Left kidney (tissue), 8 donors: ENCODE measurements at places on chromosomes 1 and 21.

DNA sequence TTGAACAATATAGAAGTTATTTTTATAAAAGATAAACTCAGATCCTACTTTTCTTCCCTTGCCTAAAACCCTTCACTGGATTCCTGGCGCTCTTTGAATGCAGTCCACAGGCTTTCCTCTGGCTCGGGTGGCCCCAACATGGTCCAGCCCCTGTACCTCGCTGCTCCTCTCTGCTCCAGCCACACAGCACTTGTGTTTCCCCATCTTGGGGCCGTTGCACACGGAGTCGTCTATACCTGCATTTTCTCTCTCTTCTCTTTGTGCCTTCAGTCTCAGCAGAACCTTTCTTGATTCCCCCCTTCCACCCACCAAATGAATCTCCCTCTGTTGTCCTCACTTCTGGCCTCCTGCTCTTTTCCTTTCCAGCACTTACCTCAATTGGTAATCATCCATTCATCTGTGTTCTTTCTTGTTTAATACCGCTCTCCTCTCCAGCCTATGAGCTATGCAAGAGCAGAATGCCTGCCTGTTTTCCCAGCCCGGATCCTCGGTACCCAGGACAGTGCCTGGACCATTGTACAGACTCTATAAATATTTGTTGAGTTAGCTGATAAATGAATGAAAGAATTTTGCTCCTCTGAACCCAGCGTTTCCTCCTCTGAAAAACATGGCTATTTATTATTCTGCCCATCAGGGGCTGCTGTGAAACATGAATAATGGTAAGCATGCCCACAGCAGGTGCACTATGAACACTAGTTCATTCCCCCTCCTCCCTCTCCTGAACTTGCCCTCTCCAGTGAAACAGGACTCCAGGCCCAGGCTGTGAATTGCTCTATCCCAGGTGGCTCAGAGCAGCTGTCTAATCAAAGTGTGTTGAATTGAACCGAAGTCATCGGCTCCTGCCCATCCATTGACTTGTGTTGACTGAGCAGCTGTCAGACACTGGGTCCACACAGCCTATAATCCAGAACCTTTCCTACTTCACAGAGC, 266.9 kb downstream of the PTPRU start:
- DNase-seq: no peak

DNA sequence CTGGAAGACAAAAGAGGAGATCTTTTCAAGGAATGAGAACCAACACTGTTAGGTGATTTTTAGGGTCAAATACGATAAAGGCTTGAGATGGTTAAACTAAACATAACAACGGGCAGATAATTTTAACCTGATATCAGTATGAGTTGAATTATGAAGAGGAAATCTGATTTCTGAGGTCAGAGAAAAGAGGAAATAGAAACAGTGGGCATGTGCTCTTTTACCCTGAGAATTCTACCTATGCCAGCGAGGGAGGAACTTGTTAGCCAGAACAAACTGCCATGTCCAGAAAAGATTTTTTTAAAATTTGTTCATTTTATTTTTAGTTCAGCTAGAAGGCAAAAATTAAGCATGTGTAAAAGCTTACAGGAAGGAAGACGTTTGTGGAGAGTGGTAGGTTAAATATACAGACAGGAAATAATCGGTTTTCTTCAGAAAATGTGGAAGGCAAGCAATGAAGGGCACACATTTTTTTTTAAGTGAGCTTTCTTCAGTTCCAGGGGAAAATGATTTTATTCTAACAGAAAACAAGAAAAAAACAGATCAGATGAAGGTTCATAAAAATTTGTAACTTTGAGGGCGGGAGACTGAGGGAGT, 1745.3 kb downstream of the MRPL39 start:
- DNase-seq: no peak

DNA sequence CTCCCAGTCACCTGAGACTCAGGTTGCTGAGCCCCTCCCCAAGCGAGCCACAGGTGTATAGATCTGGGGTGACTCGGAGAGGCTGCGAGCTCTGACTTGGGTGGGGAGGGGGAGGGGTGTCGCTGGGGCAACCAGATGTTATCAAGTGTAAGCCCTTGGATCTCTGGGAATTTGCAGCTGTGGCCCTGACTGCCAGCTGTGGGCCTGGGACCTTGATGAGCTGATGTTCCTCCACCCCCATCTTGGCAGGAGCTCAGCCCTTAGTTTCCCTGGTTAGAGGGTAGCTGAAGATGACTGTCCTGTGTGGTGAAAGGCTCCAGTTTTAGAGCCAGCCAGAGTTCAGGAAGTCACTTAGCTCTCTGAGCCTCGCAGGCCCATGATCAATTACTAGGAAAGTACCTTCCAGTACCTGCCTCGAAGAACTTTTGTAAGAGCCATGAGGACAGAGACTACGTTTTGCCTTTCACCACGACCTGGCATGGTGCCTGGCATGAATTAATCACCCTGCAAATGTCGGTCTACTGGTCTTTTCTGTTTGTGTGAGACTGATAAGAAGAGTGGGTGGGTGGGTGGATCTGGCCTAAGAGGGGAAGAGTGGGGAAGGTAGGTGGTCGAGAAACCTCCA, 55.8 kb downstream of the YARS1 start:
- DNase-seq: no peak

- no peak for DNase-seq
Measured at GRCh38 chr1:190904091-190904695, 426.5 kb upstream of the BRINP3 start.

GRCh38 chr21:29506947-29507346, 208.2 kb downstream of the BACH1 start:
- no peak for DNase-seq

DNA sequence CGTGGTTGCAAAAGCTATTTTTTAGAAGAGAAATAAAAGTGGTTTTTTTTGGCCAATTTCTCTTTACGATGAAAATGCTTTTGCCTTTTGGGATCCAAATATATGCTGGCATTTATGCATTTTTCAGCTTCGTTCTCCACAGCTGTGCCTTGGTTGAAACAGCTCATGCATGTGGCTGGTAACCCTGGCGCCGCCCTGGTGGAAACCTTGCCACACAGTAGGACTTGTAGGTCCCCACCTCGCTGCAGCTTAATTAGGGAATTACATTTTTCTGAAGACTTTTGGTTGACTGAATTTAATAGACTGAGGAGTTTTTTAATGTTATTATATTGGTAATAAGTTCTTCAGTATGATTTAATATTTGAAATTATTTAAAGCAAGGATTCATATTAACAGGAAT, 12.7 kb upstream of the PCP4 start:
- no peak for DNase-seq

GRCh38 chr1:243598433-243598832, 251.6 kb downstream of the AKT3 start:
- DNase-seq: no peak
